ENCODE measurements at places on chromosomes 11 and 22. TPM values are rescaled to one million over a fixed set of nuclear protein-coding genes. Genes with fewer than 3 reads are reported as not detected.

DNA sequence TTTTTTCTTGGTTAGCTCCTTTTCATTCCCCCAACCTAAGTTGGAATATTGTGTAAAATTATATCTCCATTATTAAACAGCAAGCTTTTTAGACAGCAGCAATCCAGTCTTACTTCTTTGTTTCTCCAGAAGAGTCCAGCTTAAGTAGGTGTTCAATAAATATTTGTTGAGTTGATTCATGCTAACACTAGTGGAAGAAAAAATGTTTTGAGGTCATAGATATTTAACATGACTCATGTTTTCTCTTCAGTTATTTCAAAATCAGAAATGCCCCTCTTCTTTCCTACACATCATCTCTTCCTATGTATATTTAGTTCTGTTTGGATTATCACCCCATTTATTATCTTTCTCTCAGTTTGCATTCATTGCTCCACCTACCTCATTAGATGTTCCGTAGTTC, 20.3 kb downstream of the CCDC83 start:
- no peak for DNase-seq

GRCh38 chr11:98227278-98227677, 793.5 kb upstream of the CNTN5 start:
- DNase-seq, result no peak

DNA sequence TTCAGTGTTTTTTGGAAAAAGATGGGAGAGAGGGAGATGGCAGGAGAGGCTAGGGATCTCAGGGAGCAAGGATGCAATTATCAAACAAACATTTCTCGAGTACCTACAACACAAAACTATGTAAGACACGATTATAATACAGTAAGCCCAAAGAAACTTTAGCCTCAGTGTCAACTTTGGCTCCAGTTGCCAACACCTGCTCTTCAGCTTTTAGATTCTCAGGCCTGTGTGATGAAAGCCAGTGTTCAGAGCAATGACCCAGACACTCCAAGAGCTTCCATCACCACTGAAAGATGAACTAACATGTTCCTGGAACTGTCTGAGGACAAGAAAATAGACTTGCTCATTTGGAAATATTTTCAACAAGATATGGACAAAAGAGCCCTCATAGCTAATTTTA, 31.4 kb upstream of the CEP295 start:
- DNase-seq, result no peak

DNA sequence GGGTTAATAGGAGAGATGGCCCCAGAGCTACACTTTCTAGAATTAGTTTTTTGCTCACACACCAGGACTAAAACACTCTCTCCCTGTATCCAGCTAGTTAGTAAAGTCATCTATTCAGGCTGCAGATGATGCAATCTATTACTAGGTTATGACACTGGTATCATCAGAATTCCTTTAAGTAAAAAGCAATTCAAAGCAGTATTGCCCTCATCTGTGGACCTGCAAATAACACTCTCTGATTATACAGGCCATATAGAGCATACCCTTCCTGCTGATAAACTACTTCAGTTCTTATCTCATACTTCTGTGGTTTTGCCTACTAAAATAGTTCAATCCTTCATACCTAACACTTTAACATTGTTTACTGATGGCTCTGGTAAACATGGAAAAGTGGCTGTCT, 13.5 kb upstream of the MTMR2 start:
- DNase-seq, result no peak

DNA sequence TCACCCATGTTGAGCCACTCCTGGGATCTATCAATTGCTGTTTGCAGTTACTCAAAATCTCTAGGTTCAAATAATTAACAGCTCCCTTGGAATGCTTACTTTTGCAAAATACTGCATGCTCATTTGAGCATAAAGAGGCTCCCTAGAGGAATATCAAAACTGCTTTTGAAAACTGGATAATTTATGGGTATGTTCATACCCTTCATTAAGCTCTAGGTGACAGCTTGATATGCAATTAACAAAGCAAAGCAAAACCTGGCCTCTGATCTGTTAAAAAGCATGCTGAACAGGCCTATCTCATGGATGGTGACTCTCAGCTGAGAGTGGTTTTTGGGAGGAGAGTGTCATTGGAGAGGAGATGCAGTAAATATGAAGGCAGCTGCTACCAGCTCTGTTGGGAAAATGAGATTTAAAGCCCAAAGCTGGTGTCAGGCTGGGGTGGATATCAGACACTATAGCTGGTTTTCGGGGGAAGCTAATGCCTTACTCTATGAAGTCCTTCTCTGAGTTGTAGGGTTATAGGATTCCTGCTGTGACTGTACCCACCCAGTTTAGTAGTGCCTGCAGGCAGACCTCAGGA, 110.9 kb downstream of the RASSF10 start:
- DNase-seq, result no peak

GRCh38 chr11:17563231-17563646, 16.2 kb downstream of the OTOG start:
- no peak for DNase-seq

GRCh38 chr22:22619765-22620414, 24.5 kb upstream of the GGTLC2 start:
- DNase-seq, result no peak

The PGR gene
- total RNA-seq, result 1.3 TPM

GRCh38 chr11:107590460-107591377, at the start of gene ELMOD1:
Gene ELMOD1, plus strand, starts transcription at chr11:107591147. Its CDS starts 27,043 bp downstream, at chr11:107618190.
- peak; percentile 63 for DNase-seq

GRCh38 chr11:64568041-64568571, 22.9 kb upstream of the SLC22A12 start:
- DNase-seq, result peak; percentile 58

- no peak for DNase-seq
Measured at GRCh38 chr22:23293720-23294119, 113.4 kb downstream of the BCR start.

DNA sequence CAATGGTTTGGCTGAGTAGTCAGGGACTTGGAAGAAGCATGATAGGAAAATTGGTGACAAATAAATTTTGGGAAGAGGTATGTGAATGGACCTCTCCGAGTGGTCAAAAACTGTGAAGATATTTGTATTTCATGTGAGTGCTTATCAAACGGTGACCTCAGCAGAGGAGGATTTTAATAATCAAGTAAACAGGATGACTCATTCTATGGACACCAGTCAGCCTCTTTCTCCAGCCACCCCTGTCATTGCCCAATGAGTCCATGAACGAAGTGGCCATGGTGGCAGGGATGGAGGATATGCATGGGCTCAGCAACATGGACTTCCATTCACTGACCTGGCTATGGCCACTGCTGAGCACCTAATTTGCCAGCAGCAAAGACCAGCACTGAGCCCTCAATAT, 21.2 kb downstream of the MS4A4E start:
- DNase-seq, result no peak

- DNase-seq, result no peak
Measured at GRCh38 chr11:118938491-118939403, 13.0 kb upstream of the BCL9L start.

The SFI1 gene
- total RNA-seq, result 48.2 TPM

The KRTAP5-6 gene
- not detected for total RNA-seq

GRCh38 chr11:11937957-11938356, 70.5 kb downstream of the DKK3 start:
- no peak for DNase-seq

The SYCE3 gene
- total RNA-seq, result not detected

The OR52A1 gene
- total RNA-seq, result not detected

DNA sequence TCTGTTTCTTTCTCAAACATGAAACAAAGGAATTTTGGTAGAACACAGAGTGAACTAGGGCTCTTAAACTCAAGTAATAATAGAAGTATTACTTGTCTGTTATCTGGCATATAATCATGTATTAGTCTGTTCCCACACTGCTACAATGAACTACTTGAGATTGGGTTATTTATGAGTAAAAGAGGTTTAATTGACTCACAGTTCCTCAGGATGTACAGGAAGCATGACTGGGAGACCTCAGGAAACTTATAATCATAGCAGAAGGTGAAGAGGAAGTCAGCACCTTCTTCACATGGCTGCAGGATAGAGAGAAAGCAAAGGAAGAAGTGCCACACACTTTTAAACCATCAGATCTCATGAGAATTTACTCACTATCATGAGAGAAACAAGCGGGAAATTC, 273.4 kb downstream of the ETS1 start:
- no peak for DNase-seq

DNA sequence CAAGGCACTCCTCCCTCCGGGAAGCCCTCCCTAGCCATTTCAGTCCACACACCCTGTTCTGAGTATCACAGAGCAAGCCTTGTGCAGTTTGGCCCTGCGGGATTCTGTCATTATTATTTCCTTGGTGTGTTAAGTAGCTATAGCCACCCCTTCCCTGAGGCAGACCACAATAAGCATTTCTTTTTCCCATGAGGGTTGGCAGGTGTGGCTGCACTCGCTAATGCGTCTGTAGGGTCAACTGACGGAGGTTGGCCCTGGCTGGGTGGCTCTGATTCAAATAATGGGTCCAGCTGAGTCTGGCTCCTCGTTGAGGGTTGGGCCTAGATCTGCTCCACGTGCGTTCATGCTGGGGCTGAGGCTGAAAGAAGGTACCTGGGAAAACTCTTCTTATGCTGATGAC, 5.1 kb downstream of the F2 start:
- DNase-seq, result no peak

The AQP11 gene
- 1.4 TPM for total RNA-seq

The C11orf86 gene
- not detected for total RNA-seq

GRCh38 chr11:48164836-48165235, 51.8 kb upstream of the OR4B1 start:
- DNase-seq, result no peak

DNA sequence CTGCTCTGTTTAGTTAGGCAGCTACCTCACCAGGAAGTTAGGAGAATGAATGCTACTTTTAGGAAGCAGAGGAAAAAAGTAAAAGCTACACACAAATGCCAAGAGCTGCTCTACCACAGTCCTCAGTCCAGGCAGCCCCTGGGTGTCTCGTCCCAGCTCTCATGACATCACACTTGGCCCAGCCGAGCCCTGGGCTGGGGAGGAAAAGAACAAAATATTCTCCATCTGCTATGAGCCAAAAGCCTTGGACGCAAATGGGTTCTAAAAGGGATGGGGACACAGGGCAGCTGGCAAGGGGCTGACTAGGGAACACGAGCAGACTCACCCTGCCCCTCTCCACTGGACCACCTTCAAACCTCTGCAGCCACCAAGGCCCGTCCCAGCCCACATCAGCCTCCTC, 26.1 kb downstream of the TMEM184B start:
- no peak for DNase-seq

- peak; percentile 30 for DNase-seq
Measured at GRCh38 chr22:48585916-48586798, 1241.5 kb downstream of the BRD1 start.

- no peak for DNase-seq
Measured at GRCh38 chr11:77396911-77397310, 77.0 kb downstream of the PAK1 start.

DNA sequence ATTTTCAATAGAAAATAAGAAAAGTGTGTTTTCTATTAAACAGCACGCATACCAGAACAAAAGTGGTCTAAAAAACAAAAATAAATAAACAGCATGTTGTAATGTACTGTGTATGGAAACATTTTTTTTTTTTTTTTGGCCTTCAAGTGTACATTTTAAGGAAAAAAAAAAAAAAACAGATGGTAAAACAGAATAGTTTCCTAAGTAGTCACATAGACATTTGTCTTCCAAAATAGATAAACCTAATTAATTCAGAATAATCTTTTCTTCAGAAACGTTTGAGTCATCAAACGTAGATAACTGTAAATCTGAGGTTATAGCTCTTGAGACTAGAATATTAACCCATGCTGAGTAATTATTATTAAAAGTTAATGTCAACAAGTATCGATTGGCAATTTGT, 396 bp upstream of the CFAP300 start:
- DNase-seq, result peak; percentile 22

DNA sequence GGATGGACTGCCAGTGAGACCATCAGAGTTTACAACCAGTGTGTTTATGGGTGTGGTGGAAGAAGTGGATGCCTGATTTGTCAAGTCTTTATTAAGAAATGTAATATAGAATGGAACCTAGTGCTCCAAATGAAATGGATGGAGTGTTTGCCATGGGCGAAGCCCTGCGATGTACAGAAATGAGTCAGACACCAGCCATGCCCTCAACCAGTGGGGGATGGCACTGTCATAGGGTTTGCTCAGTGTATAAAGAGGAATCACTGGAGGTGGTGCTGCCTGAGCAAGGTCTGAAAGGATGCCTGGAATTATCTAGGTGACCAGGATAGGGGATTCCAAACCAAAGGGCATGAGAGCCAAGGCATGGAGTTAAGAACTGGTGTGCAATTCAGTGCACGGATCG, 120.9 kb upstream of the MTNR1B start:
- no peak for DNase-seq

DNA sequence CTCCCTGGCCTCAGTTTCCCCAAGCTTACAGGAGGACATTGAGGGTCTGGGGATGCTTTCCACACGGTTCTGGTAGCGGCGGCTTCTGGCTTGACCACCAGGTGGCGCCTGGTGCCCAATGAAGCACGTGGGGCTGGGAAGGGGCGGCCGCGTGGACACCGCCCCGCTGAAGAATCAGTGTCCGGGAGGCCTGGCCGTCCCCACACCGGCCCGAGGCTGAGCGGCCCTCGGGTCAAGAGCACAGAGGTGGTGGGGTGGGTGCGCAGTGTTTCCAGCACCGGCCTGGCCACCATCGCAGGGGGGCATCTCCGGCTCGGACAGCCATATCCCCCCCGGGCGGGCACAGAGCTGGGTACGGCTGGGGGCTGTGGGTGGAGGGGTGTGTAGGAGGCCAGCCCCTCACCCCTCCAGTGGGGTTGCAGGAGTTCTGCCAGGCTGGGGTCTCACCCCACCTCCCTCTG, 27.8 kb upstream of the PPARA start:
- peak; percentile 83 for DNase-seq

DNA sequence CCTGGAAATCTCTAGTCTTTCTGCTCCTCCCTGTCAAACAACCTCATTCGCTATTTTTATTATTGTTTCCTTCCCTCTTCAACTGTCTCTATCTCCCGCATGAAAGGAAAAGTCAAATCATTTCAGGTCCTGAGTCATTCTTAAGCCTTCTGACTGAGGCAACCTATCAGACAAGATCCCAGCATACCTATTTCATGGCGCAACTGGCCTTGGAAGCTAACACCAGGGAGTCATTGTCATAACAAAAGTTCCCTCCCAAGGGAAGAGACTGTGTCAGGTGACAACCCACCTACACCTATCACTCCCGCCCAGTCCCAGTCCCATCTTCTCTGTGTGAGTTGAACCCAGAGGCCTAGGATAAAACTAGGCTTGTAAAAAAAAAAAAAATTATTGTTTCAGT, 10.2 kb upstream of the ARHGAP42 start:
- no peak for DNase-seq

DNA sequence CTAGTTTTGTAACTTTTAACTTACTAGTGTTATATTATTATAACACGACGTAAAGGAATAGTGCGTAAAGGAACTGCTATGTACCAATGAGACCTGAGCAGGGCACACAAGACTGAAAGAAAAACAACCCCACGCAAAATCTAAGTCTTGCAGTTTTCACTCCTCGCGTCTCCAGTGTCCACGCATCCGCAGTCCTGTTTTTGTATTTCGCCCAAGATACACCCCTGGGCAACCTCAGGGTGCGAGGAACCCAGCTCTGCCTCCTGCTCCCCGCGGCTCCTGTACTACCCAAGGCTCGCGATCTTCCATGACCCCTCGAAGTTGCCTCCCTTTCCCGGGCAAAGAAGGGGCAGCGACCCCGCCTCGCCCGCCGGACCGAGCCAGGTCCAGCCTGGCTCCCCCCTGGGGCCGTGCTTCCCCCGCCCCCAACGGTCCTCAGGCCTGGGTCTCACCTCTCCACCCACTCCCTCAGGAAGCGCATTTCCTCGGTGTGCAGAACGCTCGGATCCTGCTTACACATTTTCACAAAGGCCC, 393 bp downstream of the ST13 start:
- DNase-seq, result peak; percentile 51

GRCh38 chr11:112525844-112526590, 265.4 kb upstream of the PLET1 start:
- peak; percentile 17 for DNase-seq

The OR8D4 gene
- total RNA-seq, result not detected
